ENCODE measurements at places on chromosomes 7 and 10.

- no peaks in the 10 kb centered on the region for H3K36me3 ChIP-seq
- no peaks in the 10 kb centered on the region for H3K27me3 ChIP-seq
- no peak overlapping the region for H3K27ac ChIP-seq
- no peak for DNase-seq
Measured at GRCh38 chr10:21655236-21655635, 121.2 kb downstream of the MLLT10 start.

GRCh38 chr10:126147866-126148587, 240.2 kb downstream of the ADAM12 start:
- no peak overlapping the region for H3K4me3 ChIP-seq
- H3K27ac ChIP-seq: no peak overlapping the region
- DNase-seq: no peak
- no peaks in the 10 kb centered on the region for H3K36me3 ChIP-seq
- H3K27me3 ChIP-seq: no peaks in the 10 kb centered on the region

GRCh38 chr10:11017570-11018431, at the start of gene CELF2:
TSS of gene CELF2 (plus strand) at chr10:11017872. CDS start at chr10:11018090, 218 bp downstream.
- H3K4me1 ChIP-seq: peaks cover 15% of the 10 kb centered on the region
- H3K27ac ChIP-seq: no peak within 1 kb of the TSS
- H3K27me3 ChIP-seq: peaks cover 72% of the 10 kb centered on the region
- H3K4me3 ChIP-seq: peak within 1 kb of the TSS; percentile 49
- peak; percentile 82 for DNase-seq

DNA sequence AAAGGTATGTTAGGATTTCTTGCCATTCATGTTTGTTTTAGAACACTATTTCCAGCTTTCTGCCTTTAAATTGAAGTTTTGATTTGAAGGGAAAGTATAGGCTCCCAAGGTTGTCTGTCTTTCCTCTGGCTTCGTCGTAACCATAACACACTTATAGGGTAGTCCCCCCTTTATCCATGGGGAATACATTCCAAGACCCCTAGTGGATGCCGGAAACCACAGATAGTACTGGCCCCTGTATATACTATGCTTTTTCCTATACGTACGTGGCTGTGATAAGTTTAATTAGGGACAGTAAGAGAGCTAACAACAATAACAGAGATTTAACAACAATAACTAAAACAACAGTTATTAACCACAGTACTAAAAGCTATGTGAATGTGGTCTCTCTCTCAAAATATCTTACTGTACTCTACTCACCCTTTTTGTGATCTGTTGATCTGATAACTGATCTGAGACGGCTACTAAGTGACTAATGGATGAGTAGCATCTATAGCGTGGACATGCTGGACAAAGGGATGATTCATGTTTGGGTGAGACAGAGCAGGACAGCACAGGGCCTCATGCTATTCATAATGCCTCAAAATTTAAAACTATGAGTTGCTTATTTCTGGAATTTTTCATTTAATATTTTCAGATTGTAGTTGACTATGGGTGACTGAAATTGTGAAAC, 273.1 kb downstream of the AUTS2 start:
- no peak overlapping the region for H3K27ac ChIP-seq
- no peaks in the 10 kb centered on the region for H3K4me1 ChIP-seq
- DNase-seq: no peak
- no peak overlapping the region for H3K4me3 ChIP-seq

DNA sequence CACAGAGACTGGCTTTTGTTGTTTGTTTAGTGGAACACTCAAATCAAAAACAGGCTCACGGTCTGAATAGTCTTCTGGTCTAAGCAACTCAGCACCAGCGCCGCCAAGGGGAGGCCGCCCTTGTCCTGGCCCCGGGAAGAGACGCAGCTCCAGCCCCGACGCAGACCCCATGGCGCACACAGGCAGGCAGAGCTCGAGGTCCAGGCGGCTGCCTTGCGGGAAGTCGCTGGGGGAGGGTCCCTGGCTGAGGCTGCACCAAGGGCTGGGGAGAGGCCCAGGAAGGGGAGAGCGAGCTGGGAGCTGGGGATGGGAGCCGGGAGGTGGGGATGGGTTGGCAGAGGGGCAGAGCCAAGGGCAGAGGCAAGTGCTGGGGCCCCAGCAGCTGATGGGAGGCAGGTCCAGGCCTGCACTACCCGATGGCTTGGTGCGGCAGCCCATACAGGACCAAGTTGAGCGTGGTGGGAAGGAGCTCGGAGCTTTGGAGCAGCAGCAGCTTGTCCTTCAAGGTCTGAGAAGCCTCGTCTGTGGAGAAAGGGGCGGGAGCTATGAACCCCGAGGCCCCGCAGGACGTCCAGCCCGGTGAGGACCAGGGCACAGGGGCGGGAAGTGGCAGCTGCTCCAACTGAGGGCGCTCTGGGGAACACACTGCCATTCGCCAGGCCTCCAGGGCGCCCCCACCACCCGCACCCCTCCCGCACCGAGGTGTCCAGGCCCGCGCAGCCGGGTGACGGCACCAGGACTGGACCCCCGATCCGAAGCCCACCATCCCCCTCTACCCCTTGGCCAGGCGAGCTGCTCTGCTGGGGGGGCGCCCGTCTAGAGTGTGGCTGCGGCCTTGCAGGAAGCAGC, 22.7 kb upstream of the NKX6-2 start:
- no peaks in the 10 kb centered on the region for H3K4me1 ChIP-seq
- peak; percentile 64 for DNase-seq
- H3K4me3 ChIP-seq: no peak overlapping the region
- H3K27me3 ChIP-seq: no peaks in the 10 kb centered on the region
- H3K27ac ChIP-seq: no peak overlapping the region
- H3K36me3 ChIP-seq: no peaks in the 10 kb centered on the region

GRCh38 chr10:60148266-60148840, 241.3 kb downstream of the ANK3 start:
- no peaks in the 10 kb centered on the region for H3K27me3 ChIP-seq
- H3K4me1 ChIP-seq: no peaks in the 10 kb centered on the region
- no peaks in the 10 kb centered on the region for H3K36me3 ChIP-seq
- H3K27ac ChIP-seq: no peak overlapping the region
- DNase-seq: no peak

DNA sequence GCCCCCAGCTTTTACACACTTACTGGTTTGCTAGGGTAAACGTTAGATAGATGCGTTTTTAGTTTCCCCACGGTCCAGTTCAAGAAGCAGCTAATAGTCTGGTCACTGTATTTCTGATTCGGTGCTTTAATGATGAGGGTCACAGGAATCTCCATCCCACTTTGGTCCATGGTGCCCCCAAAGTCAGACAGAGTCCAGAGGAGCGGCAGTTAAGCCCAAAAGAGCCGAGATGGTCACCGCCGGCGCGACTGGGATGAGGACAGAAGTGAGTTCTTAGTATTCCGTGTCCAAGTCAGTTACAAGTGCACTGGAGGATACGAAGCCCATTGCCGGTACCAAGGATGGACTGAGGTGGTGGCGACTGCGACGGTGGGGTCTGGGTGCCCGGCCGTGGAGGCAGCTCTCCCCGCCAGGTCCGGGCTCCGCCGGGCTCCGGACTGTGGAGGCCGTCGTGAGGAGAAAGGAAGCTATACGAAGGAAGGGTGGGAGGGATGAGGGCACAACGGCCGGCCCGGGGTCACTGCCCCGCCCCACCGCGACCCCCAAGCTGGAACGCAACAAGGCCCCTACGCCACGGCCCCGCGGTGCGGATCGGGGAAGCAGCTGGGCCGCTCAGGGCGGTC, 663 bp downstream of the HERPUD2 start:
- no peaks in the 10 kb centered on the region for H3K27me3 ChIP-seq
- no peak for DNase-seq
- peaks cover 61% of the 10 kb centered on the region for H3K4me1 ChIP-seq
- peak overlapping the region; percentile 98 for H3K27ac ChIP-seq
- H3K36me3 ChIP-seq: no peaks in the 10 kb centered on the region
- H3K4me3 ChIP-seq: peak overlapping the region; percentile 71

DNA sequence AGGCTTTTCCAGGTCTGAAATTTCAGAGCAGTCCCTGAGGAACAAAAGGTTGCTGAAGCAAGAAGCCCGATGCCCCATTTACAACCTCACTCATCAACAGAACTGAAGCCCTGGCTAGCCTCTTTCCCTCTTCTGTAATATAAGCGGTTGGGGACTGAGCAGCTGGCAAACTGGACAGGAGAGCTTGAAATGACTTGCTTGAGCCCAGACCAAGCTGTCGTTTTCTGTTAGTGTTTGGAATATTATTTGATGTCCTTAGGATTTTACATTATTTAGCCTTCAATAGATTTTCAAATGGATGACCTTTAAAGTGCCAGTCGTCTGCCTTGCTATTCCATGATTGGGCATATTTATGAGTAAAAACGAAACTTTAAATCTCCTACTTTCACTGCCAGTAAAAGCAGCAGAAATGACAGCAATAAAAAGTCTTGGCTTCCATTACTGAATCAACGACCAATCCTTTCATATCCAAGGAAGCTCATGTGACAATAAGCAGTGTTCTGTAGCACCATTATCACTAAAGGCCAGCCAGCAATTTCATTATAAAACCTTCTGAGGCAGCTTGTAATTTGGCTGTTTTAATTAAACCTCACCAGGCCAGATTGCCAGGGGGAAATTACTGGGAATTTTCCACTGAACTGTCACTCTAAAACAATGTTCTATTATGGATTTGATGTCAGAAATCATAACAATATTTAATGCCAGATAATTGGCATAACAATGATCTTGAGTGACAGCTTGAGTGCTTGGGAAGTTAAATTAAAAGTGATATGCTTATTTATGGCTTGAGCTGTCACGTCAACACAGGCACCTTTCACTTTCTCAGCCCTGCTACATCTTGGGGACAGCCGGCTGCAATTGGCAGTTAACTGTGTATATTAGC, 85.9 kb downstream of the LSMEM1 start:
- no peaks in the 10 kb centered on the region for H3K4me1 ChIP-seq
- H3K36me3 ChIP-seq: no peaks in the 10 kb centered on the region
- no peak overlapping the region for H3K4me3 ChIP-seq
- peak overlapping the region; percentile 10 for H3K27ac ChIP-seq

DNA sequence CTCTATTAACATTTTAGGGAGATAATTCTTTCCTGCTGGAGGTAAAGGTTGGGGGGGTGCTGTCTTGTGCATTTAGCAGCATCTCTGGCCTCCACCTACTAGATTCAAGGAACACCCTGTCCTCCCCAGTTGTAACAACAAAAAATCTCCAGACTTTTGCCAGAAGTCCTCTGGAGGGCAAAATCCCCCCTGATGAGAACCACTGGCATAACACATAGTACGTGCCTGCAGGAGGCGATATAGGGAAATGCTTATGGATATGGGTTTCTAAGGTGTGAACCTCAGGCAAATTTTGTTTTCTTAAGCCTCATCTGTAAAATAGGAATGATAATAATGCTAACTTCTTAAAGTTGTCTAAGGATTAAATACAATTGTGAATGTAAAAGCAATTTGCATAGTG, 2.9 kb upstream of the OSBPL3 start:
- no peaks in the 10 kb centered on the region for H3K27me3 ChIP-seq
- peaks cover 44% of the 10 kb centered on the region for H3K4me1 ChIP-seq
- H3K4me3 ChIP-seq: no peak overlapping the region
- no peak overlapping the region for H3K27ac ChIP-seq
- no peak for DNase-seq

DNA sequence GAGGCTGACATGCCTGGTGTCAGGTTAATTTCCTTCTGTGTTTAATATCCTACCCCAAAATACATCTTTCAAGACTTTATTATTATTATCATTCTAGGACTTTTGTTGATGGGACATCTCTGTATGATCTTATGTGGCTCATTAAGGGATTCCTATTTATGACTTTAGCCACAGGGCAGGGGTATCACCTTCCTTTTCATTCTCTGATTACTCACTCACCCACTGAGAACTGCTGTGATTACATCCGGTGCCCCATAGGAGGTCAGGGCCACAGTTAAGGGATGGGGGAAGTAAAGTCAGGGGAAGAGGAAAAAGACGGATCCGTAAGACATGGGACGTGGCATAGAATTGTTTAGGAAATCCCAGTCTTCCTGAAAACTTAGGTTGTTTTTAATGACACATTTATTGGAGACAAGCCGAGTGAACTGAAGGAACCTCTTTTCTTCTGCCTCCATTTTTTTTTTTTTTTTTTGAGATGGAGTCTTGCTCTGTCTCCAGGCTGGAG, 61.0 kb upstream of the PITRM1 start:
- H3K36me3 ChIP-seq: no peaks in the 10 kb centered on the region
- H3K27ac ChIP-seq: no peak overlapping the region
- no peak for DNase-seq

DNA sequence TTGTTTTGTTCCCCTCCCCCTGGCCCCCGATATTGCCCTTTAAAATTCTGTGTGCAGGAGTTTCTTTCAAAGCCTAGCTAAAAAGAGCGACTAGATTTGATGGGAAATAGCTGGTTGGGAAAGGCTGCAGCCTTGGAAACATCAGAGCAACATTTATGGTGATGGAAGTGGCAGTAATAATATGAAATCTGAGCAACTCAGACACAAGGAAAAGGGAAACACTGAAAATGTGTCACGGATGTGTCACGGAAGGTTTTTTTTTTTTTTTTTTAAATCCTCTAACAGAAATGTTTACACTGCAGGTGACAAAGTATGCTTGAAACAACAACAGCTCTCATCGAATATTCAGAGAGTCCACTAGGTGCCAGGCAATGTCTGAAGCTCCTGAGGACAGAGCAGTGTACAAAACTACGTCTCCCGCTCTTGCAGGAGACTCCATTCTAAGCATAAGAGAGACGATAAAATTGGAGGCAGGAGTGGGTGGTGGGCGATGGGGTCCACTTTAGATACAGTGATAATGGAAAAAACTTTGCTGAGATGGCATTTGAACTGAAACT, 143.0 kb downstream of the RSU1 start:
- no peak overlapping the region for H3K27ac ChIP-seq
- peaks cover 54% of the 10 kb centered on the region for H3K36me3 ChIP-seq
- no peaks in the 10 kb centered on the region for H3K4me1 ChIP-seq

DNA sequence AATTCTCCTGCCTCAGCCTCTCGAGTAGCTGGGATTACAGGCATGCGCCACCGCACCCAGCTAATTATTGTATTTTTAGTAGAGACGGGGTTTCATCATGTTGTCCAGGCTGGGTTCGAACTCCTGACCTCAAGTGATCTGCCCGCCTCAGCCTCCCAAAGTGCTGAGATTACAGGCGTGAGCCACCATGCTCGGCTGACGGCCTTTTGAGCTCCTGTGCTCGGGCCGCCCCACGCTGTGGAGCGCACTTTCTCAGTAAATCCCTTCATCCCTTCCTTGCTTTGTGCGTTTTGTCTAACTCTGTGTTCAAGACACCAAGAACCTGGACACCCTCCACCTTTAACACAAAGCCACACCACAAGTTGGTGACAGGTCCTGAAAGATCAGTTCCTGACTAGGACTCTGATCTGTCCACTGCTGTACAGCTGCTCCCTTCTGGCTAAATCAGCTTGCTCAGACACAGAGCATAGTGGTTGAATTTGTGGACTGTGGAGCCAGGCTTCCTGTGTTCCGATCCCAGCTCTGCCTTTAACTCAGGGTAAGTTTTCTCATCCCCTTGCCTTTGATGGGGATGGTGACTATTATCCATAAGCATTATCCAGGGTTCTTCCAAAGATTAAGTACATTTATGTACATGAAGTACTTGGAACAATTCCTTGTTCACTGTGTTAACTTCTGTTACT, 20.1 kb downstream of the CHST3 start:
- peak overlapping the region; percentile 70 for H3K27ac ChIP-seq
- H3K36me3 ChIP-seq: no peaks in the 10 kb centered on the region
- no peaks in the 10 kb centered on the region for H3K27me3 ChIP-seq
- H3K4me1 ChIP-seq: peaks cover 87% of the 10 kb centered on the region
- no peak overlapping the region for H3K4me3 ChIP-seq
- peak; percentile 60 for DNase-seq

Measured in spleen (tissue), 13 donors.